ENCODE measurements at places on chromosomes 6 and 20. TPM values are rescaled to one million over a fixed set of nuclear protein-coding genes. Genes with fewer than 3 reads are reported as not detected.

The RIOK1 gene
- 13.1 TPM for total RNA-seq

The PTCRA gene
- total RNA-seq = not detected

The CRISP3 gene
- total RNA-seq = 4.1 TPM

The DSP gene
- total RNA-seq = 2,143 TPM

DNA sequence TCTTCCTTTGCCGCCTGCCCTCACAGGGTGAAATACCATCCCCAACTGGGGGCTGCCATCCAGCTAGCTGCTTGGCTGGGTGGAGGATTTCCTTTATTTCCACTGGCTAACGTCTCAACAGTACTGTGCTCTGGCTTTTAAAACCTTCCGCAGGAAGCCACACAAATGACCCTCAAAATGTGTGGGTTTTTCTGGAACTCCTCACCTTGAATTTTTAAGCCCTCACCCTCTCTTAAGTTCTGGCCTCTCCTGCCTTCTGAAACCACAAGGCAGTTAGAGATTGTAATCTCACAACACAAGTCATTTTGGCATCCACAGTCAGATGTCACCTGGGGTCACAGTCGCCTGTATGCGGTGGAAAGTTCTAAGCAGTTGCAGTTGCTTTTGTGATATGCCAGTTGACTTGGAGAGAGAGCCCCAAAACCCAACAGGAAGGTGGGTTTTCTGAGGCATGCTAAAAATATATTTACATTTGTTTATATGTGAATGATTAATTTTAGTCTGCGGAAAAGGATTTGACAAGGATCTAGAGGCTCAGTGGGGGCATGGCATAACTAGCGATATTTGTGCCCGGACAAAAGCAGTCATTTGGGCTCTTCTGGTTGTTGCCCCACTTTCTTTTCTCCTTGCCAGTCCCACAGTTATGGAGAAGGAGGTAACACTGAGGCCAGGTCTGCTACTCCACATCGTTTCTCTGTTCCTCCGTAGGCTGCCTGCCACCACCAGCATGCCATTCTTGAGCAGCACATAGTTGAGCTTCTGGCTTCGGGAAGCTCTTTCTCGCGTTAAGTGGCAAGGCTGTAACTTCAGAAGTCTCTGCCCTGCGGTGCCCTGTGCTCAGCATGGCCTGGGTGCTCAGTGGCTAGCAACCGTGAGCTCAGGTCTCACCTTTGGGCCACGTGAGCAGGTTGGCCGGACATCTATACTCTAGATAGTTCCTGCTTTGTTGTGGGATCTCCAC lies 335.3 kb downstream of the CD83 start:
- DNase-seq = no peak

- peak; percentile 40 for DNase-seq
Measured at GRCh38 chr6:25963426-25964123, 973 bp downstream of the TRIM38 start.

GRCh38 chr20:33443512-33444239 lies at the start of gene SNTA1:
Gene SNTA1, minus strand, starts transcription at chr20:33443763. Its CDS starts 143 bp downstream, at chr20:33443620.
- DNase-seq = peak; percentile 98

DNA sequence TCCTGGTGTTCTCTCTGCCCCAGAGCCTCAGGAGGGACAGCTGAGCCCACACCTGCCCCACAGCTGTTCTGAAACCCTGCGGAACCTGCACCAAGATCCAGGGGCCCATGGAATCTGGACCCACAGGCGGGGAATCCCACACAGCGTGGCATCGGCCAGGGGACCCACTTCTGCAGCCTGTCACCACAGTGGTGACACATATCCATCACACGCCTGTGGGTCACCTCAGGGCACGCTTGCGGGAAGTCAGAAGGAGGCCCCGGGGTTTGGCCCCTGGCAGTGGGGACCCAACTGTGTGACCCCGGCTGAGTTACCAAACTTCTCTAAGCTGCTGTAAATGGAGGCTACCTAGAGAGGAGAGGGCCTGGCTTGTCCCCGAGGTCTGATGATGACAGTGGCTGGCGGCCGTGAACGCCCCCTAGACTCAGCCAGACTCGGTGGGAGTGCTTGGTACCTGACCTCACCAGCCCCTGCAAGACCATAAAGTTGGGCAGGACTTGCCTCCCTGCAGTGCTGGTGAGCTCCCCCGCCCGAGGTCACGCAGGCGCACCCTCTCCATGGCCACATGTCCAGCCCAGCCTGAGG lies 2.3 kb upstream of the HRH3 start:
- no peak for DNase-seq

DNA sequence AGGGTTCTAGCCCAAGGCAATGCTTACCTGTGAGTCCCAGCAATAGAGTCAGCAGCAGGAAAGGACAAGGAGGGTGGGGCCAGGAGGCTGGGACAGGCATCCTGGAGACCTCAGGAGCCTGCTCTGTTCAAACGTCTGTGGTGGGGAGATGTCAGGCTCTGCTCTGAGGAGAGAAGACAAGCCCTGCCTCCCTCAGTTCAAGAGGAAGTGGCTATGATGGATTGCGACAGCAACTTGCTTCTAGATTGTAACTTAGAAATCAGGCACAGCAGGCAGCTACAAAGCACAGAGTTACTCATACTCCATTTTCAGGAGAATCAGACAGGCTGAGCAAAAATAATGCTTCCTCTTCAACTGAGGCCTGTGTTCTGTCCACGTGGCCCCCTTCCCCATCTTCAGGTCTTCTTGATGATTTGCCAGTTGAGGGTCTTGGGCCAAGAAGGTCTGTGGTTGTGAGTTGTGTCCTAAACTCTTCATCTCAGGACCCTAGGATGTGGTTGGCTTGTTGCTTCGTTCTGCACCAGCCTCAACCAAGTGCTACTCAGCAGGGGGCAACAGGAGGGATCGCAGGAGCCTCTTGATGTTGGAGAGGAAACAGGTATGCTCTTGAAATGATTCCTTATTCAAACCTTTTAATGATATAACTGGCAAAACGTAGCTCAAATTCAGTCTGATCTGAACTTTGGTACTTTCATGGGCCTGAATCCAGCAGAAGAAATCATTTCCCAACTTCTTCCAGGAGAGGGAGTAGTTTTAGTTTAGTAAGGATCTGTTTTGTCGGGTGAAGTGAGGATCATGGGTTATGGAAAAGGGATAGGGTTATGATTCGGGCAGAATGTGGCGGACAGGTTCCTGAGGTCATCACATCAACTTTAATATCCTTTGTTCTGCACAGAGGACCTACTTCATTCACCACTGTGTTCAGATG lies 31.0 kb downstream of the SIRPB1 start:
- DNase-seq = no peak

GRCh38 chr20:7463290-7463689 lies 477.0 kb downstream of the HAO1 start:
- no peak for DNase-seq

Data from lower leg skin (tissue), 4 donors.